Central memory CD4-positive, alpha-beta T cell (primary cell): ENCODE measurements at places on chromosomes 1 and 21.

GRCh38 chr1:48250572-48250971 is 28.1 kb downstream of the SLC5A9 start:
- no peak for DNase-seq

DNA sequence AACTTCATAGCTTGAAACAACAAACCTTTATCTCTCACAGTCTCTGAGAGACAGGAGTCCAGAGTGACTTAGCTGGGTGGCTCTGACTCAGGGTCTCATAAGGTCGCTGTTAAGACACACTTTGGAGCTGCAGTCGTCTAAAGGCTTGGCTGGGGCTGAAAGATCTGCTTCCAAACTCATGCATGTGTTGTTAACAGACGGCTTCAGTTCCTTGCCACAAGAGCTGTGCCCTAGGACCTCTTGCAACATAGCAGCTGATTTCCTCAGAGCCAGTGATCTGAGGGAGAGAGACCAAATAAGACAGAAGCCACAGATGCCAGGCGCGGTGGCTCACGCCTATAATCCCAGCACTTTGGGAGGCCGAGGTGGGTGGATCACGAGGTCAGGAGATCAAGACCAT is 176.8 kb downstream of the DISC1 start:
- no peak for DNase-seq

- no peak for DNase-seq
These were observed 12.1 kb upstream of the TLR5 start for GRCh38 chr1:223155153-223155552.

DNA sequence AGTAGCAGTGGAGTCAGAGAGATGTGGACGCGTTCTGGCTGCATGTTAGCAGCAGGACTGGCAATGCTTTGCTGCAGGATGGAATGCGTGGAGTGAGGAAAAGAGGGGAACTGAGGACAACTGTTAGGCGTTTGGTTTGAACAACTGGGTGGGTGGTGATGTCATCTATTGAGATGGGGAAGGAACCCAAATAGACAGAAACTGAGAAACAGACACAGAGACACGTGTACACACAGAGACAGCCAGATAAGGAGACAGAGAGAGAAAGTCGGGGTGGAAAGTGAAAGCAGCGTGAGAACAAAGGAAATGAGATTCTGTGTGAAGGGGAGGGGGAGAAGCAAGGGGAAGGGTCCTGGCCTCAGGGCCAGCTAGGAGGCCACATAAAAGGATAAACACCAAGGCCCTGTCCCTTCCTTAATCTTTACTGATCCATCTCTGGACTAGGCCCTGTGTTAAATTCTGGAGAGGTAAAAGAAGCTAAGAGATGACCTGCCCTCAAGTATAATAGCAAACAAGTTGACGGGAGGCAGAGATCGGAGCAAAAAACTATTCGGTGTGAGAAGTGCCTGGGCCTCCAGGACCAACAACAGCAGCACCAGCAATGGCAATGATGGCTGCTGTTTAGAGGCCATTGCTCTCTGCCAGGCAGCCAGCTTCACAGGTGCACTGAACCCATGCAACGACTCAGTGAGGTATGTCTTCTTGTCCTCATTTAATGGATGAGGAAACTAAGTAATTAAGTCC is 31.6 kb downstream of the VWA5B1 start:
- DNase-seq: peak; percentile 22
